ENCODE measurements at places on chromosomes 4 and X.

GRCh38 chrX:41152221-41152620, 67.0 kb downstream of the USP9X start:
- DNase-seq, result no peak

DNA sequence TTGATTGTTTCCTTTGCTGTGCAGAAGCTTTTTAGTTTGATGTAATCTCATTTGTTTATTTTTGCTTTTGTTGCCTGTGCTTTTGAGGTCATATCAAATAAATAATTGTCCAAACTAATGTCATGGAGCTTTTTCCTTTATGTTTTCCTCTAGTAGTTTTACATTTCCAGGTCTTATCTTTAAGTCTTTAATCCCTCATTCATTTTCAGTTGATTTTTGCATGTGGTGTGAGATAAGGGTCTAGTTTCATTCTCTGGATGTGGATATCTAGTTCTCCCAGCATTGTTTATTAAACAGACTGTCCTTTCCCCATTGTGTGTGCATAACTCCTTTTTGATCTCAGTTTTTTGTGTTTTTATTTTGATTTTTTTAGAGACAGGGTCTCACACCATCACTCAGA, 179.1 kb upstream of the STK26 start:
- no peak for DNase-seq

DNA sequence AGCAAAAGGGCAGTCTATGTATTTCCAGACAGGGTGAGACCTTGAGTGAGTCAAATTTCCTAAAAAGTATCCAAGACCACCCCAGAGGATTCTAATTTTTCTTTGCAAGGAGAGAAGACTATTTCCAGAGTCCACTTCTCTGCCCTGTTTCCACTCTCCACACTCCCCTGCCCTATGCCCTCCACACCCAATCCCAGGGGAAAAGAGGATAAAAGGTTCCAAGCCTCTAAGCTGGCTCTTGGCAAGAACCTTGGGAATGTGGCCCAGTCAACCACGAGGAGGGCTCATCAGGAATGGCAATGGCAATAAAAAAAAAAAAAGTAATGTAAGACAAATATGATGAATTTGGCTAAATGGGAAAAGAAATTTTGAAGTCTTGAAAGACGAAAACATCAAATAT, 65.9 kb downstream of the SRPX start:
- peak; percentile 33 for DNase-seq

- DNase-seq, result no peak
These were observed 359.6 kb upstream of the PITX2 start for GRCh38 chr4:110982486-110982885.

DNA sequence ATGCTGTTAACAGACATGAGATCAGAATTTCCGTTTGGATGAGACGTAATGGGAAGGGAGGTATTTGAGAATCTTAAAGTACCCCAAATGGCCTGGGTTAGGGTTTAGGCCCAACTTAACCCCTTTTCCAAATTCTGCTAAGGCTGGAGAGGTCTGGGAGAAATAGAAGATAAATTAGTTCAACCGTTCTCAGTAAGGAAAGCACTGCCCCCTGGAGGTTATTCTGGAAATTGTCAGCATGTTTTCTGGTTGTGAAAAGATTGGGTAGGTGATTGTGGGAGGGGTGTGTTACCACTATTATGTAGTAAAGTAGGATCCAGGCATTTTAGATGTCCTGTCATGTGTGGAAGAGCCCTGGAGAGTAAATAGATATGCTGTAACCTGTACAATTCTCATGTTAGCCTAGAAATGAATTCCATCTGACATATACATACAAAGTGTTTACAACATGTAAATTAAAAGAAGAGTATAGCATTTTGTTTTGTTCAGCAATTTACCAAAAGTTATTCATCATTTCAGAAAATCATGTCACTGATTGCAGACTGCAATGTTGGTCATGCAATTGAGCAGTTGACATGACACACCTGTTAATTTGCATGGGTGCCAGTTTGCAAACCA, 26.8 kb upstream of the GRXCR1 start:
- peak; percentile 9 for DNase-seq

- peak; percentile 78 for DNase-seq
These were observed 141.9 kb downstream of the SLIT2 start for GRCh38 chr4:20393486-20394100.

DNA sequence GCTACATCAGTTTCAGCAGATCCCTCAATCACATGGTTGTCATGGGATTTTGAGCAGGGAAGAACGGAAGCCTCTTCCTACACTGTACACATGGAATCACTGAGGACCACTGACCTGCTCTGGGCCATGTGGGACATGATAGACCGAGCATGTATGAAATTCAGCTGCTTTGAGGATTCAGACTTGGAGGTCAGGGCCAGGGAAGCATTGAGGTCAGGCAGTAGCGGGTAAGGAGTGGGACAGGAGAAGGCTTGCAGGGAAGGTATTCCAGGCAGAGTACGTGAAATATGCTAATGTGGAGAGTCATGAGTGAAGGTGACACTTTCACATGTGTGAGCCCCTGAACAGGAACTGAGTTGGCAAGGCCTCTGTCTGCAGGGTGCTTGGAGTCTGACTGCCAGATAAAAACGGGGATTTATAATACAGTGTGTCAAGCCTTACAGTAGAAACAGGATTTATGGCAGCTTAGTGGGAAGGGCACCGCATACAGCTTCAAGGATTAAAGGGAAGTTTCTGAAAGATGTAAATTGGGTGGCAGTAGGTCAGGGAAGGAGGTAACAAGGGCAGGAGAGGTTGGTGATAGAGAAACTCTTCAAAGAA, 111.7 kb downstream of the STK32B start:
- DNase-seq, result no peak

DNA sequence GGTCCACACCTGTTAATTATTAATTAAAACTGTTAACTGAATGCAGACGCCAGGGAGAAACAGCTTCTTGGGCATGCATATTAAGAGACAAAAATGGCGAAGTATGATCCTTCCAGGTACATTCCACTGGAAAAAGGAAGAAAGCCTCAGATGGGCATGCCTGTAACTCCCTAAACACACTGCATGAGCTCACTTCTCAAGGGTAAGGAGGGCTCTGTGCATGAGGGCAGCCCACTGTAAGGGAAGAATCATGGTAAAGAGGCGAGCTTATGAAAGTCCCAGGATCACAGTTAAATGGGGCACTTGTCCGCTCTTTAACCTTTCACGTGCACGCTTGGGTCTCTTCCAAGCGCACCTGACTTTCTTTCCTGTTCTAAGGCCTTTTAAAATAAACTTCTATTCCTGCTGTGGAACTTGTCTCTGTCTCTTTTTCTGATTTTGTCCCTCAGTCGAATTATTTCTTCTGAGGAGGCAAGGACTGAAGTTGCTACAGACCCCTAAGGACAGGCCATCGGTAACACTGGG, 321.7 kb downstream of the PPP1R2C start:
- no peak for DNase-seq

DNA sequence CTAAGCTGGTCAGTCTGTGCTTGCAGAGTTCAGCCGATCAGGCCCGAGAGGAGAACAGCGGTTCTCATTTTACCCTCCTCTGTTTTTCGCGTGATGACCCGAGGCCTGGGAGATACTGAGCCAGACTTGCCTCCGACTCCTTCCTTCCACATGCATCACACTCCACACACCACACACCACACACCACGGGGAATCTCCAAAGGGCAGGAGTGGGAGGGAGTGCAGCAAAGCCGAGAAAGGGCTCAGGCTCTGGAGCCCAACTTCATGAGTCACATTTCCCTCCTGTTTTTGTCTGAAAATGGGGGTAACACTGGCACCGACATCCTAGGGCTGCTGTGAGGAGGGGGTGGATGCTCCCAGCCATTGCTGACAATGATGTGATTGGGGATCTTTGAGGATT, 38.9 kb downstream of the TKTL1 start:
- DNase-seq, result no peak

DNA sequence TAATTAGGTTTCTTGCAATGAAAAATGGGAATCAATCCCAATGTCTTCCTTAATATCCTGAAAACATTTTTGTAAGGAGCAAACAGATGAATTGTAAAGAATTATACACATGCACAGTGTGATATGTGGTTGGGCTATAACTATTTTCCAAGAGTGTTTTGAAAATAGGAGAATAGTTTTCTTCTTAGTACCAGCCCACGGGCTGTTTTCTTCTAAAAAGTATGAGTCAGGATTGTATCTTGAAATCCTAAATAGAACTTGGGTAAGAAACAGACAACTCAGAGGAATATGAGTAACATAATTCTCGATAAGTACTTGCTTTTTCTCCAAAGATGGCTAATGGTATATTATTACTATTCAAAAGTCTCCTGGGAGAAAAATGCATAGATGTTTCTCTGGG, 136.7 kb downstream of the MAGEC2 start:
- DNase-seq, result no peak

GRCh38 chrX:19723427-19723826, 164.0 kb downstream of the SH3KBP1 start:
- DNase-seq, result no peak

DNA sequence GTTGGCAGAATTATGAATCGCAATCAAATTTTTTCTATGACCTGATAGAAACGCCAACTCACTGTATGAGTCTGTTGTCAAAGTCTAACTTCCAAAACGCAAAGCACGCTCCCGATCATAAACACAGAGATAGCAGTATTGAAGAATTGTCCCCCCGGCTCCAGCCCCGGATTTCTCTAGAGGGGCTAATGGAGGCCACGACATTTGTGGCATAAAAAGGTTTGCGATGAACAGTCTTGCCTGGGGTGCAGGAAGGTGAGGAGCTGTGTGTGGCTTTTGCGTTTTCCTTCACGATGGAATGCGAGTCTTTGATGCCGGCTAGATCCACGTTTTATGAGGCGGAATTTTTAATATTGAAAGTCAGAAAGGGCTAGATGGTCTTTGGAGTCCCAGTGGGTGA, 183.0 kb downstream of the CRLF2 start:
- no peak for DNase-seq

GRCh38 chr4:110025718-110026117, 113.0 kb downstream of the EGF start:
- peak; percentile 57 for DNase-seq

DNA sequence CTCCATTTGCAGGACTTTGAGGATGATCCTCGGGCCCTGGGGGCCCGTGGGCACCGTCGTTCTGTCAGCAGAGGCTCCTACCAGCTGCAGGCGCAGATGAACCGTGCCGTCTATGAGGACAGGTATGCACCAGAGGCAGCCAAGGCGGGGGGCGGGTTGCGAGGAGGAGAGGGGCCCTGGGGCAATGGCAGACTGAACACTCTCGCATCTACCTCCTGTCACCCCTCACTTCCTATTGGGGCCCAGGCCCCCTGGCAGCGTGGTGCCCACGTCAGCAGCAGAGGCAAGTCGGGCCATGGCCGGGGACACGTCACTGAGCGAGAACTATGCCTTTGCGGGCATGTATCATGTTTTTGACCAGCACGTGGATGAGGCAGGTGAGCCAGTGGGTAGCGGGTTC, 2.0 kb downstream of the WDR13 start:
- no peak for DNase-seq

GRCh38 chr4:17809667-17810066, 890 bp downstream of the DCAF16 start:
- peak; percentile 23 for DNase-seq

Data from NCI-H69 (cell line).